ENCODE measurements at places on chromosomes 7 and 10.

DNA sequence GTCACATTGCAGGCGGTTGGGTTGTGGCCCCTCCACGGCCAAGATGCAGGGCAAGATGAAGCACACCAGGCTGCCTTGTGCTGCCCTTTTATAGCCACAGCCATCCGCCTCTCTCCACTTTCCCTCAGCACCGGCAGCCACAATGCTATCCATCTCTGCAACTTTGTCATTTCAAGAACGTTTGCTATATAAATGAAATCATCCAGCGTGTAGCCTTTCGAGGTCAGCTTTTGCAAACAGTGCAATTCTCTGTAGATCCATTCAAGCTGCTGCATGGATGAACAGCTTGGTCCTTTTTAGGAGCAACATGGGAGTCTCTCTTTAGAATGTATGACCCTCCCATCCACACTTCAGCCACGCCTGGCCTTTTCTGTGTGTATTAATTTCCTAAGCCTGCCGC is 6.4 kb upstream of the IL15RA start:
- no peak for DNase-seq

DNA sequence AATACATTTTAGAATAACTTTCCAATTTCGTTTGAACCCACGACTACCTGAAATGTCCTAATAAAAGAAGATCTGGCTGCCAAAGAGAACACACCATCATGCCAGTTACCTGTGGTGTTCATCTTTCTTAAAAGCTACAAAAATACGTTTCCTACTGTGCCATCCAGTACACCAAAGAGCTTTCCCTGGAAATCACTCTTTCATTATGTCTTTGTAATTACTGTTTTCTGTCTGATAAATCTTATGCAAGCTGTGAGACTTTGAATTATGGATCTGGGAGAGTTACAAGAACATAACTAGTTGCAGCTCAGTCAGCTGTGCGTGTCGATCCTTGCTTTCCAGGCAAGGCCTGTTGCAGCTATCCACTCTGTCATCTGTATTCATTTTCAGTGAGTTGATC is 12.5 kb upstream of the POM121L12 start:
- no peak for DNase-seq

DNA sequence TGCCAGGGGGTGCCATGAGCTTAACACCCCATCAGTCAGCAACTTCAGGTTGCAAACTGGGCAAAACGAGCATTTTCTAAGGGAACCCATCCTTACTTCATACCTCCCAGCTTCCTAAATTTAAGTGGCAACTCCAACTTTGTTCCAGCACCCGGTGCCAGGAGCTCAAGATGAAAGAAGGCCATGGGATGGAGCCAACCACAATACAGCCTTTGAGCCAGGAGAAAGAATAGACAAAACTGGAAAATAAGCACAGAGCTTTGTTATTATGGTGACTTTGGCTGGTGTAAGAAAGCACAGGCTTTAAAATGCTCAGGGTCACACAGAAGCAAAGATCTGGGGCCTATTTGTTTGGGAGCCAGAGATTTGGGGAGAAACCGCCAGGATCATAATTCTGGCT is 388.7 kb upstream of the MGMT start:
- no peak for DNase-seq

- no peak for DNase-seq
These were observed 58.5 kb downstream of the FGFR2 start for GRCh38 chr10:121539786-121540185.

GRCh38 chr7:22435105-22435504 is 64.9 kb downstream of the STEAP1B start:
- no peak for DNase-seq

DNA sequence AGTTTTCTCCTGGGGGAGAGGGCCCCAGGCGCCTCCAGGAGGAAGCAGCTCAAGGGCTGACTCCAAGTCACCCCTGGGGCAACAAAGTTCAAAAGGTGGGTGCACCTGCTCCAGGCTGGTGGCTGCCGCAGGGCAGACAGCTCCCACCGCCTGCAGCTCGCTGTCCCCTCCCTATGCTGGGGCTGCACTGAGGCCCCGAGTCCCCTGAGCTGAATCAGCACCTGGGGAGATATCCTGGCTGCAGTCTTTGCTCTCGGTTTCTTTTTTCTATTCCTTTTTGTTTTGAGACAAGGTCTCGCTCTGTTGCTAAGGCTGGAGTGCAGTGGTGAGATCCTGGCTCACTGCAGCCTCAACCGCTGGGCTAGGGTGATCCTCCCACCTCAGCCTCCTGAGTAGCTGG is 183.4 kb downstream of the DNAJB6 start:
- DNase-seq: no peak

- DNase-seq: no peak
These were observed 8.1 kb downstream of the ADCK2 start for GRCh38 chr7:140680886-140681285.

- no peak for DNase-seq
These were observed 32.5 kb upstream of the DOCK1 start for GRCh38 chr10:126872768-126873167.

GRCh38 chr7:136016649-136017395 is 39.7 kb upstream of the MTPN start:
- no peak for DNase-seq

- DNase-seq: no peak
These were observed 22.7 kb upstream of the WASHC2A start for GRCh38 chr10:50044941-50045664.

GRCh38 chr7:47670729-47671128 is 88.8 kb upstream of the TNS3 start:
- no peak for DNase-seq

GRCh38 chr7:104156842-104157277 is 51.0 kb downstream of the ORC5 start:
- peak; percentile 49 for DNase-seq

DNA sequence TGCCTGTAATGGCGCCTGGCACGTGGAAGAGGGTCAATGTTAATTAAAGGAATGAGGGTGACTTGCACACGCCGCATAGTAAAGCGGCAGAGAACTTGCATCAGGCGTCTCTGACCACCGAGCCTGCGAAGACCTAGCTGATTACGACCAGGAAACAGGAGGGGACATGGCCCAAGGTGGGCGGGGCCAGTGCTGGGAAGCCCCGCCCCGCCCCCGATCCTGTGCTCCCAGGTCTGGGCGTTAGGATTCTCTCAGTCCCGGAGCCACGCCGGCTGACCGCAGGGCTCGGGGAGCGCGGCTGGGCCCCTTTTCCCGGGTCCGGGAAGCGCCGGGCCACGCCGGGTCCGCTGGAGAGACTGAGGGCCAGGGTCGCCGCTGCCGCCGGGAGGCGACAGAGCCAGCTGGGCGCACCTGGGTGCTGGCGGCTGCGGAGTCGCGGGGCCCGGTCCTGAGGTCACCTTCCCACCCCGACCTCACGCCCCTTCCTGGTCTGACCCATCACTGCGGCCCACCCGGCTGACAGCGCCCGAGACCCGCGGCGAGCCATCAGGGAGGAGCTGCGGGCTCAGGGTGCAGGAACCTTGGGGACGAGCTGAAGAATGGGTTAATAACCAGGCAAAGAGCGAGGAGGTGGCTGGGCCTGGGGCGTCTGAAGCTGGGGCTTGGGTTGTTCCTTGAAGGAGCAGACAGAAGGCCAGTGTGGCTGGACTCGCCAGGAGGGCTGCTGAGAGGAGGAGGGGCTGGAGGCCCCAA is 23.0 kb upstream of the GRID1 start:
- DNase-seq: no peak

DNA sequence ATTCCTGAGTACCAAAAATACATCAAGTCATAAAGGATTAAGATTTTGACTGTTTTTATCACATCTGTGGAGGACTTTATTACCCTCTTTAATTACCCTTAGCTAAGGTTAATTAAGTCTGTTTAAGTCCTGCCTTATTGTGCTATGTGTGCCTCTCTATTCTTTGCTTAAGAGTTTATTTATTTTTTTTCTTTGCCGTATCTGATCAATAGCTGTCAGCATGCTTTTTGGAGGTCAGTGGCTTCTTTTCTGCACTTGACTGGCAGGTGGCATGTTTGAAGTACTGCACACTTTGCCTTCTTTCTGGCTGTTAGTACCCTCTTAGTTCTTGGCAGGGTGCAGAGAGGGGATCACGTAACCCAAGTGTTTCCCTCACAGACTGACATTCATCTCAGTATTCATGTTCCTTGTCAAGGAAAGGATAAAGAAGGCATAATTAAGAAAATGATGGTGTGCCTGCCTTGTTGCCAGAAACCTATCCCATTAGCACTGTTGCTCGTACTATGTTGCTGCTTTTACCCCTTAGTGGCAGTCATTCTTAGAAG is 225.8 kb downstream of the EXOC4 start:
- DNase-seq: no peak

- no peak for DNase-seq
These were observed 60.9 kb downstream of the RBM20 start for GRCh38 chr10:110704906-110705476.

DNA sequence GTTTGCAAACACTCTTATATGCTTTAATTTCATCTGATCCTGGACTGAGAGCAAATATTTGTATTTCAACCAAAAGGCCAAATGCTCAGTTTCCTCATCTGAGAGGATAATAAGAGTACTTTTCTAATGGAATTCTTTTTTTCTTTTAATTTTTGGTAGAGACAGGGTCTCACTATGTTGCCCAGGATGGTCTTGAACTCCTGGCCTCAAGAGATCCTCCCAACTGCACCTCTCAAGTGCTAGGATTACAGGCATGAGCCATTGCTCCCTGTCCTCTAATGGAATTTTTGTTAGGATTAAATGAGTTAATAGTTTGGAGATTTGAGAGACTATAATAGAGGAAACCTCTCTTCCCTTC is 68.4 kb upstream of the KMT2E start:
- DNase-seq: no peak

DNA sequence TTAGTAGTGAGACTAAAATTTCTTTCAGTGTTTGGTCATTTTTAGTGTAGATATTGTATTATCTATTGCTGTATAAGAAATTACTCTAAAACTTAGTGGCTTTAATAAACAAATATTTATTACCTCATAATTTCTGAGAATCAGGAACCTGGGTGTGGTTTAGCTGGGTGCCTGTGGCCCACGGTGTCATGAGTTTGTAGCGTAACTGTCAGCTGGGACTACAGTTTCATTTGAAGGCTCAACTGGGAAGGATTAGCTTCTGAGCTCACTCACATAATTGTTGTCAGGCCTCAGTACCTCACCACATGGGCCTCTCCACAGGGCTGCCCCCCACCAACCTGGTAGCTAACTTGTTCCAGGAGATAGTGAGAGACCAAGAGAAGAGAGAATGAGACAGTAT is 98.5 kb downstream of the SRI start:
- no peak for DNase-seq

GRCh38 chr10:101669181-101669580 is 25.8 kb downstream of the FBXW4 start:
- no peak for DNase-seq

GRCh38 chr10:60963441-60964256 is 19.7 kb upstream of the RHOBTB1 start:
- no peak for DNase-seq

- no peak for DNase-seq
These were observed 89.4 kb downstream of the TBXAS1 start for GRCh38 chr7:139918480-139918879.

GRCh38 chr10:51700228-51700817 is 928 bp upstream of the CSTF2T start:
- peak; percentile 32 for DNase-seq

DNA sequence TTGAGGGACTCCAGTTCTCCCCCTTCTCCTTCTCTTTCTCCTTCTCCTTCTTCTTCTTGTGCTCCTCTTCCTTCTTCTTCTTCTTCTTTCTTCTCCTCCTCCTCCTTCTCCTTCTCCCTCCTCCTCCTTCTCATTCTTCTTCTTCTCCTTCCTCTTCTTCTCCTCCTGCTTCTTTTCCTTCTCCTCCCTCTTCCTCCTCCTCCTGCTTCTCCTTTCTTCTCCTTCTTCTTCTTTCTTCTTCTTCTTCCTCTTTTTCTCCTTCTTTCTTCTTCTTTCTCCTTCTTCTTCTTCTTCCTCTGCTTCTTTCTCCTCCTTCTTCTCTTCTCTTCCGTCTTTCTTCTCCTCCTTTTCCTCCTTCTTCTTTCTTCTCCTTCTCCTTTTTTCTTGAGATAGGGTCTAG is 25.6 kb upstream of the LIMK1 start:
- no peak for DNase-seq

- no peak for DNase-seq
These were observed 11.6 kb upstream of the CAMK1D start for GRCh38 chr10:12337453-12338372.

- DNase-seq: no peak
These were observed 179.6 kb upstream of the FRMD4A start for GRCh38 chr10:14510346-14510745.

DNA sequence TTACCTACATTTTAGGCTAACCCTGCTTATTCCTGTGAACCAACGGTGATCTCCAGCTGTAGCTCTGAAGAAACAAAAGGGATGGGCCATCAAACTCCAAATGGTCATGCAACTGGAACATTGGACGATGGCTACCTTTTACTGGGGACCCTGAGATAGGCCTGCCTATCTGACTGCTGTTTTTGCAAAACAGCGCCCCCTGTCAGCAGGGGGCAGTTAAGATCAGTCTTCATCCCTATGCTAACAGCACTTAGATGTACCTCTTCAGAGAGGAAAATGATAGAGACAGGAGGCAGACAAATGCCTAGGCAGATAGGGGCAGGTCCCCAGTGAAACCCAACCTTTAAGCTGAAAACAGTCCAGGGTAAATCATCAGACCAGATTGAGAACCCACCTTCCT is 1085.4 kb upstream of the SORCS1 start:
- no peak for DNase-seq

GRCh38 chr10:129814681-129815646 is 149.1 kb downstream of the EBF3 start:
- no peak for DNase-seq

DNA sequence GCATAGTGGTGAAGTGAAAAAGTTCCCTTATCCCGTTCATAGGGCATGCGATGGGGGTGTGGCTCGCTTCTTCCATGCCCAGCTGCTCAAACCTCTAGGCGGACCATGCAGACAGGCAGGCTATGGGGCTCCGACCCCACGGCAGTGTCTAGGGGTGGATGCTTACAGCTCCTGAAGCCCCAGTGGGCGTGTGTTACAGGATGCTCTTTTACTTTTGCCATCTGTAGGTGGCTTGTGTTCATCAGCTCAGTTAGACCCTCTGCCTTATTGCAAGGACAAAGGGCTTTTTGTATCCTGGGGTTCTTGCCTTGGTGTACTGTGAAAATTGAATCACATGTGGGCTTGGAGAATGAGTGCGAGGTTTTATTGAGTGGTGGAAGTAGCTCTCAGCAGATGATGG is at the start of gene MYL10:
Gene MYL10, minus strand, starts transcription at position 126 of the 400 bp plus-strand sequence. CDS start 178 bp downstream, outside the sequence.
- DNase-seq: no peak

DNA sequence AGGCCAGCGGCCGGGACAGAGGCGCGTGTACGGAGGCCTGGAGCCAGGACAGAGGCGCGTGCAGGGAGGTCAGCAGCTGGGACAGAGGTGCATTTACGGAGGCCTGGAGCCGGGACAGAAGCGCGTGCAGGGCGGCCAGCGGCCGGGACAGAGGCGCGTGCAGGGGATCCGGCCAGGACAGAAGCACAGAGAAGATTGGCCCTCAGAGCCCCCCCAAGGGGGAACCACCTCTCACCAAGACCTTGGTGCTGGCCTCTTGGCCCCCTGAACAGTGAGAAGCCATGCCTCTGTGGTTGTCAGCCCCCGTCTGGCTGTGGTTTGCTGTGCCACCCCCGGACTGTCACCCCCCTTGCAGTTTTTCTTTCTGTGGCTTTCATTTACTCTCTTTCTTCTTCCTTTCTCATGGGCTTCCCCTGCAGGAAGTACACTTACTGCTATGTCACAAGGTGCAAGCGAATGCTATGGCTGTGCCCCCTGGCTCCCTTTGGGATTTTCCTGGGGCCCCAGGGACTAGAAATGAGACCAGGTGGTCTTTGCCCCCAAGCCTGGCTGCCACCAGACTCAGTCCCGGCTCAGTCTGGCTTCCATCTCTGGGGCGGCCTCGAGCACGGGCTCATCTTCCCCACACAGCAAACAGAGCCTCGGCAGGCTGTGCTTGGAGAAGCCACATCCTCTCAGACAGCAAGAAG is 41.1 kb downstream of the INSIG1 start:
- no peak for DNase-seq

Data from SHP77 (cell line).